ENCODE measurements at places on chromosomes 3 and 15. TPM values are rescaled to one million over a fixed set of nuclear protein-coding genes. Genes with fewer than 3 reads are reported as not detected.
A peak's percentile ranks its signal among the peaks of the same experiment; 100 is the strongest.

GRCh38 chr3:122255757-122256439 is 69.2 kb upstream of the CSTA start:
- H3K36me3 ChIP-seq = no peaks in the 10 kb centered on the region
- no peak overlapping the region for H3K27ac ChIP-seq
- DNase-seq = peak; percentile 30
- H3K27me3 ChIP-seq = peaks cover 5% of the 10 kb centered on the region
- no peaks in the 10 kb centered on the region for H3K4me1 ChIP-seq

Gene OR4F6
- total RNA-seq = not detected

DNA sequence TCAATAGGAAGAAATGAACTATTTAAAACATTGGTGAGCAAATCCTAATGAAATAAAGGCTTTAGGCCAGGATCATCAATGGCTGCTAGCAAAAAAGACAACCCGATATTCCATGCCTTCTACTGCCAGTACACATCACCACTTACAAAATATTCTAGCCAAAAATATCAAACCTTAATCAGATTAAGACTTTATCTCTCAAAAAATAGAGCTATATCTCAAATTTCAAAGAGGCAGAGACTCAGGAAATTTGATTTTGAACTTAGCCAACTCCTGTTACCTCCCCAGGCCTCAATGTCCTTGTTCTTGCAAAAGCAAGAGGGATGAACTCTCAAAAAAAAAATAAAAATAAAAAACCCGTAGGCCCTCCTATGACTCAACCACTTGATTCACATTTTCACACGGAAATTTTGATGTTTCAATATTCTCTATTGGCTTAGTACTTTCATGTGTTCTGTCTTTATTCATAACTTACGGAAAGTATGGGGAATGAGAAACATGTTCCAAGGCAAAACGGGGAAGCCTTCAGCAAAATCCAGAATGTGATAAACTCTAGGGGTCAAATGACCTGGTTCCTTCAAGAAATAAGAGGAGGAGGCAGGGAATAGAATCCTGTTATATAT is 273.3 kb upstream of the ZPLD1 start:
- H3K4me3 ChIP-seq = no peak overlapping the region
- H3K27ac ChIP-seq = no peak overlapping the region
- no peak for DNase-seq
- peaks cover 9% of the 10 kb centered on the region for H3K4me1 ChIP-seq

Gene CAPN3
- under 0.01 TPM for total RNA-seq

DNA sequence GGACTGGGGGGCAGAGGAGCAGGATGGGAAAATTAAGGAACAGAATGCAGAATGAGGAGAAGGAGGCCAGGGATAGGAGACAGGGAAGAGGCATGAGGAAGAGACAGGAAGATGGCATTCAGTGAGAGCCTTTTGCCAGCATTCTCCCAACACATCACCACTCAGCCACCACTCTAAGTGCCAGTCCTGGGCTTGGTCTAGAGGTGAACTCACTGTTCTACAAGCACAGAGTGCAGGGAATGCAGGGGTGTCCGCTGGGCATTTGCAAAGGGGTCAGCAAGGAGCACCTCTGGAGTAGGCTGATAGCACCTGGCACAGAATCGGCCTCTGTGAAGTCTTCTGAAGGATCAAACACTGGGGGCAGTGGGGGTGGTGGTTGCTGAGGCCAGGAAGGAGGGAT is 14.6 kb upstream of the IGDCC3 start:
- peaks cover 3% of the 10 kb centered on the region for H3K36me3 ChIP-seq
- H3K27ac ChIP-seq = no peak overlapping the region
- H3K4me1 ChIP-seq = no peaks in the 10 kb centered on the region
- no peak overlapping the region for H3K4me3 ChIP-seq
- no peak for DNase-seq
- H3K27me3 ChIP-seq = peaks cover 39% of the 10 kb centered on the region

Gene SCN5A
- 2.0 TPM for total RNA-seq

- H3K36me3 ChIP-seq = no peaks in the 10 kb centered on the region
- no peak for DNase-seq
- H3K4me1 ChIP-seq = no peaks in the 10 kb centered on the region
- H3K27me3 ChIP-seq = peaks cover 19% of the 10 kb centered on the region
- H3K27ac ChIP-seq = no peak overlapping the region
Measured at GRCh38 chr3:14520149-14520548, 20.0 kb downstream of the GRIP2 start.

- peak; percentile 68 for DNase-seq
- H3K36me3 ChIP-seq = no peaks in the 10 kb centered on the region
- peak overlapping the region; percentile 58 for H3K4me3 ChIP-seq
- no peaks in the 10 kb centered on the region for H3K27me3 ChIP-seq
- peaks cover 3% of the 10 kb centered on the region for H3K4me1 ChIP-seq
Measured at GRCh38 chr3:179146911-179147513, 1.1 kb upstream of the PIK3CA start.

- no peak overlapping the region for H3K4me3 ChIP-seq
- H3K36me3 ChIP-seq = no peaks in the 10 kb centered on the region
- peaks cover 3% of the 10 kb centered on the region for H3K4me1 ChIP-seq
- peak; percentile 26 for DNase-seq
- H3K27ac ChIP-seq = no peak overlapping the region
Measured at GRCh38 chr3:197501879-197502620, 53.7 kb downstream of the BDH1 start.

Gene ITIH4
- 0.28 TPM for total RNA-seq

Gene RPL4
- 6,510 TPM for total RNA-seq

DNA sequence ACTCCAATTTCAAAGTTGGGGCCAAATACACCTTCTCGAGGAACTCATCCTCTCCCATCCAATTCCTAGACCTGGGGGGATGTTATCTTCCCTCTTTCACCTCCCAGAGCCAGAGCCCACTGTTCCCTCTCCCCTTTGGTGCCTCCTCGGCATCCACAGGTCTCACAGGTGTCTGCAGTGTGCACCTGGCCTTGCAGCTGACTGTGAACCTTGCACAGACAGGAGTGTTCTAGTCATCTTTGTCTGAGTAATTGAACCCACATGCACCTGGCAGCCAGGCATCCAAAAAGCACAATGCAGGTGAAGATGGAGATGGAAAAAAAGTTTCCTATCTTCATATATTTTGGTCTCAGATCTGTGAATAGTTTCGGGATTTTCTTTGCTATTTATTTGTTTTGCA is 30.8 kb downstream of the PCOLCE2 start:
- peaks cover 26% of the 10 kb centered on the region for H3K27me3 ChIP-seq
- H3K36me3 ChIP-seq = no peaks in the 10 kb centered on the region
- no peak overlapping the region for H3K4me3 ChIP-seq
- DNase-seq = no peak
- no peak overlapping the region for H3K27ac ChIP-seq

- H3K27me3 ChIP-seq = peaks cover 2% of the 10 kb centered on the region
- no peak overlapping the region for H3K4me3 ChIP-seq
- H3K36me3 ChIP-seq = no peaks in the 10 kb centered on the region
- H3K4me1 ChIP-seq = peaks cover 12% of the 10 kb centered on the region
- no peak for DNase-seq
- H3K27ac ChIP-seq = no peak overlapping the region
Measured at GRCh38 chr15:75172284-75172820, 29.3 kb upstream of the C15orf39 start.

GRCh38 chr3:184615396-184615795 is 53.8 kb downstream of the EPHB3 start:
- no peak overlapping the region for H3K4me3 ChIP-seq
- DNase-seq = no peak
- H3K27ac ChIP-seq = no peak overlapping the region
- H3K36me3 ChIP-seq = no peaks in the 10 kb centered on the region

Gene NR2E3
- under 0.01 TPM for total RNA-seq

Gene AGTR1
- total RNA-seq = 3.3 TPM

DNA sequence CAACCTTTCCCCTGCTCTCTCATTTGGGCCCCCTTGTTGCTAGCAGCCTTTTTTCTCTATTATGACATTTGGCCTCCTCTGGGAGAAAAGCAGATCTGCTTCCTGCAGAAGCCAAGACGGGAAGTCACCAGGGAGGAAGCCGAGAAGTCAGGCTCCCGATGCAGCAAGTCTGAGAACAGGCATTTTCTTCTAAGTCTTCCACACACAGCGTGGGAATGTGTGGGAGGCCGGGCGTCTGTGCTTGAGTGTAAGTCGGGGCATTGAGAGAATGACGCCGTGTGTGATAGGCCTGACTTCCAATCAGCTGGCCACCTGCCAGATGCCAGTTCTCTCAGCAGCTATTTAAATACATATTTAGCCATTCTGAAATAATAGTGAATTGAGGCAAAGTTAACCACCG is 75.8 kb upstream of the FAM98B start:
- H3K27me3 ChIP-seq = no peaks in the 10 kb centered on the region
- H3K4me1 ChIP-seq = peaks cover 9% of the 10 kb centered on the region
- peak overlapping the region; percentile 56 for H3K27ac ChIP-seq
- H3K36me3 ChIP-seq = no peaks in the 10 kb centered on the region

Gene ISLR
- under 0.01 TPM for total RNA-seq

Gene HYAL1
- total RNA-seq = 0.36 TPM

Gene ABI3BP
- total RNA-seq = 4.2 TPM

Gene AADAC
- total RNA-seq = not detected

GRCh38 chr15:93179072-93179471 is 90.1 kb upstream of the RGMA start:
- no peaks in the 10 kb centered on the region for H3K27me3 ChIP-seq
- no peaks in the 10 kb centered on the region for H3K4me1 ChIP-seq
- no peaks in the 10 kb centered on the region for H3K36me3 ChIP-seq
- no peak for DNase-seq

Gene MCTP2
- total RNA-seq = 8.6 TPM

GRCh38 chr3:183822631-183823030 is 2.7 kb downstream of the MAP6D1 start:
- H3K27ac ChIP-seq = no peak overlapping the region
- no peaks in the 10 kb centered on the region for H3K4me1 ChIP-seq

DNA sequence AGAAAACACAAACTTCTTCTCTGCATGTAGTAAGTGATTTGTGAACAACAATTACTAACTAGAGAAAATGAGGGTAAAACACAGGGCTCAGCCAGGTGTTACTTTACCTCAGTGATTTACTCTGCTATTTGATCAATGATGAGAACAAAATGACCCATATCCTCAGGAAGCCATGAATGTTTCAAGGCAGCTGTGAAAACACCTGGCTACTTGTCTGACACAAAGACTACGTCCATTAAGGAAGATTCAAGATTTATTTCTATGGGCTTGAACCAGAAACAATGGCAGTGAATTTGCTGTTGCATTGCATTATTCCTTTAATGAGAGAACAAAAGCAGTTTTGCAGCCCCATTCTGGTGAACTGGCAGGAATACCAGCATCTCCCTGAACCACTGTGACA is 374.6 kb upstream of the ARL6 start:
- no peaks in the 10 kb centered on the region for H3K36me3 ChIP-seq
- no peak overlapping the region for H3K27ac ChIP-seq
- no peaks in the 10 kb centered on the region for H3K4me1 ChIP-seq
- H3K27me3 ChIP-seq = no peaks in the 10 kb centered on the region
- no peak for DNase-seq

DNA sequence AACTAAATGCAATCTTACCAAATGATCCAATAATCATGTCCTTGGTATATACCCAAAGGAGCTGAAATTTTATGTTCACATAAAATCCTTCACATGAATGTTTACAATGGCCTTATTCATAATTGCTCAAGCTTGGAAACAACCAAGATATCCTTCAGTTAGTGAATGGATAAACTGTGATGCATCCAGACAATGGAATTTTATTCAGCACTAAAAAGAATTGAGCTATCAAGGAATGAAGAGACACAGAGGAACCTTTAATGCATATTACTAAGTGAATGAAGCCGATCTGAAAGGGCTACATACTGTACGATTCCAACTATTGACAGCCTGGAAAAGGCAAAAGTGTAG is 168.4 kb downstream of the PDE8A start:
- H3K4me1 ChIP-seq = no peaks in the 10 kb centered on the region
- no peaks in the 10 kb centered on the region for H3K27me3 ChIP-seq
- H3K36me3 ChIP-seq = no peaks in the 10 kb centered on the region
- H3K27ac ChIP-seq = no peak overlapping the region

Gene ZNF385D
- total RNA-seq = 0.28 TPM

Gene GADL1
- not detected for total RNA-seq

GRCh38 chr15:49232236-49232806 is 62.3 kb downstream of the GALK2 start:
- no peak for DNase-seq
- H3K27ac ChIP-seq = no peak overlapping the region
- H3K36me3 ChIP-seq = 0 out of 2 replicates have a peak, but pooled peaks cover 3% of the 10 kb centered on the region

DNA sequence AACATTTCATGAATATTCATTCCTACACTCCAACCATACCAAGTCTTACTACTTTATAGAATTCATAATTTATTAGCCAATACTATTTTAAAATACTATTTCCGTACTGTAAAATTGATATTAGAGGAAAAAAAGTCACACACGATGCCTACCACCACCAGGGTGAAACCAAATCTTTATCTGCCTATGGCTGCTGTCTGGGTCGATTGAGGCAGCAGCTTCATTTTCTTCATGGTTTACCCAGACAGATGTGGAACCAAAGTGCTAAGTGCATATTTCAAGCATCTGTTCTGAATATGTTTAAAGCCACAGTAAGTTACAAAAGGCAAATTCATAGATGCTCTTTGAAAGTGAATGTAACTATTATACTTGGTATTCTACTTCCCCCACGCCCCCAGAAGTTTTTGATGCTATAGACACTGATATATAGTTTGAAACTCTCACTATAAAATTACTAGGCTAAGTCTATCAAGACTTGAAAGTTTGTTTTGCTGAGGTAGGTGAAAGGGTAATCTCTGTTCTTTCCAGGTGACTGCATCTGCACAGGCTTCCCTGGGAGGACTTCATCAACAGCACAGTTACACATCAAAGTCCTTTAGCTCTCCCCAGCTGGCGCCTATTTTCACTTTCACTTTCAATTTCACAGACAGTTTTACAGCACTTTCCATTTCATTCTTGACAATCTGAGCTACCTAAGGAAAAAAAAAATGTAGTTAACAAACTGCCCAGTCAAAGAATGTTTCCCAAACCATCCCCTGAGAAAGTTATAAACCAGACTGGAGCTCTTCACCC is 113.9 kb downstream of the POLQ start:
- H3K4me3 ChIP-seq = peak overlapping the region; percentile 22
- H3K36me3 ChIP-seq = no peaks in the 10 kb centered on the region
- no peaks in the 10 kb centered on the region for H3K27me3 ChIP-seq
- no peaks in the 10 kb centered on the region for H3K4me1 ChIP-seq

- H3K4me3 ChIP-seq = no peak overlapping the region
- no peaks in the 10 kb centered on the region for H3K36me3 ChIP-seq
- no peak overlapping the region for H3K27ac ChIP-seq
- no peak for DNase-seq
Measured at GRCh38 chr3:14552041-14552648, 12.0 kb upstream of the GRIP2 start.

GRCh38 chr3:187209491-187209890 is 12.2 kb downstream of the RTP1 start:
- DNase-seq = no peak
- no peak overlapping the region for H3K27ac ChIP-seq
- peaks cover 8% of the 10 kb centered on the region for H3K4me1 ChIP-seq
- no peak overlapping the region for H3K4me3 ChIP-seq
- peaks cover 4% of the 10 kb centered on the region for H3K27me3 ChIP-seq
- H3K36me3 ChIP-seq = no peaks in the 10 kb centered on the region

DNA sequence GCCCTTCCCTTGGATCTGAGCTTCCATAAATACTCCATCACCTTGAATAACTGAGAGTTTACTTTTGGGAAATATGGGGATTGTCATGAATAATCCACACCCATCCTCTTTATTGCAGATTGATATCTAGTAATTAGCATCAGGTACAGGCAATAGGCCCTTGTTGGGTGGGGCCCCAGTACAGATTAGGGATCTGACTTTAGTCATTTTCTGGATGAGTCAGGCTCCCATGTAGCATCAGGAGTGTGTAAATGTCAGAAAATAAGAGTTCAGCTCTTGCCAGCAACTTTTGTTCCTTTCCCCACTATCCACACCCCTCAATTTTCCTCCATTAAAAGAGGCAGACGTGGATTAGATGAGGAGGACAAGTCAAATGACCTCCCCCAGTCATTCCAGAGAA is 17.7 kb upstream of the SNRK start:
- H3K36me3 ChIP-seq = no peaks in the 10 kb centered on the region
- H3K27ac ChIP-seq = no peak overlapping the region
- DNase-seq = no peak
- no peak overlapping the region for H3K4me3 ChIP-seq

All from IMR-90 (cell line).